ENCODE measurements at places on chromosomes 1 and 21.
A peak's percentile ranks its signal among the peaks of the same experiment; 100 is the strongest.

- DNase-seq = no peak
These were observed 690 bp upstream of the RNF19B start for GRCh38 chr1:32965251-32965747.

DNA sequence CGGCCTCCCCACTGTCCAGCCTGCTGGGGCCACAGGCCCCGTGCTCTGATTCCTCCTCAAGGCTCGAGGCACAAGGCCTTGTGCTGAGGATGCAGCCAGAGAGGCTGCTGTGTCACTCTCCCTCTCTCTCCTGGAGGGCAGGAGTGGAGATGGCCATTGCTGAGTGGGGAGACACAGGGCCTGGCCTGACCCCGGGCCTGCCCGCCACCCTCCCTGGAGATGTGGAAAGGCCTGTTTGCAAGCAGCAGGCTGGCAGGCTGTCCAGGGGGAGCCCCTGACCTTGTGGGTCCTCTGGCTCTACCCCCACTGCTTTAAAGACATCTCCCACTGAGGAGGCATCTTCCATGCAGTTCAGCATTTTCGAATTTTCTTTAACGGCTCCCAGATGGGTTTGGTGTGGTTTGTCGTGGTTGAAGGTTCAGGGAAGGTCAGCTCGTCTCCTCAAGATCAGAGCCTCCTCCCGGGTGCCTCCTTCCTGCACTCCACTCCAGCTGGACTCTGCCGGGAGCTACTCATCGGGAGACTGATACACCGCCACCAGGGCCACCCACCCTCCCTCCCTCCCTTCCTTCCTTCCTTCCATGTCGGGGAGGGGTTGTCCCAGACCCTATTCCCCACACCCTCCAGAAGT lies 69.1 kb downstream of the SPSB1 start:
- no peak for DNase-seq

GRCh38 chr1:30536530-30536929 lies 186.9 kb downstream of the MATN1 start:
- no peak for DNase-seq

- peak; percentile 13 for DNase-seq
These were observed 885 bp downstream of the OR2T10 start for GRCh38 chr1:248596615-248597014.

DNA sequence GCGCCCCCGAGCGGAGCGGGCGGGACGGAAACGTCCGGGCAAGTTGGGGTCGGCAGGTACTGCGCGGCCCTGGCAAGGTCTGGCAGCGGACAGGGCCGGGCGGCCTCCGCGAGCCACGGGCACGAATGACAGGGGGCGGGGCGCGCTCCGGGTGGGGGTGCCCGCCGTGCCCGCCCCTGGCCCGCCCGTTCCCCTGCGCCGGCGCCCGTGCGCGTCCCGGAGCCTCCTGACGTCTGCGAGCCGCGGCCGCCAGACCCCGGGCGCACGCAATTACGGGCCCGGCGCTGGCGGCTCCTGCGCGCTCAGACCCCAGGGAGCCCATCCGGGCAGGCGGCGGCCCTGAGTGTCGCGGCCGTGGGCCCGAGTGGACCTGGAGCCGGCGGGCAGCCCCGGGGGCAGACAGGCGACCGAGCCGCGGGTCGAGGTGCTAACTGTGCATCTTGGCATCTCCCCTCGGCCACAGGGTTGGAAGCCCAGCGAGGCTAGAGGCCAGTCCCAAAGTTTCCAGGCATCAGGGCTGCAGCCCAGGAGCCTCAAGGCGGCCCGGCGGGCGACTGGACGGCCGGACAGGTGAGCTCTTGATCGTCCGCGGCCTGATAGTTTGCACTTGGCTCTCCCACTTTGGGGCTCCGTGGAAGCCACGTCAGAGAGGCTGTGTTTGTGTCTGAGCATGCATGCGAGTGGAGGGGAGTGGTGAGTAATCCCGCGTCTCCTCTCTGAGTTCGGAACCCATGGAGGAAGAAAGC lies 918 bp downstream of the MIB2 start:
- DNase-seq = no peak

DNA sequence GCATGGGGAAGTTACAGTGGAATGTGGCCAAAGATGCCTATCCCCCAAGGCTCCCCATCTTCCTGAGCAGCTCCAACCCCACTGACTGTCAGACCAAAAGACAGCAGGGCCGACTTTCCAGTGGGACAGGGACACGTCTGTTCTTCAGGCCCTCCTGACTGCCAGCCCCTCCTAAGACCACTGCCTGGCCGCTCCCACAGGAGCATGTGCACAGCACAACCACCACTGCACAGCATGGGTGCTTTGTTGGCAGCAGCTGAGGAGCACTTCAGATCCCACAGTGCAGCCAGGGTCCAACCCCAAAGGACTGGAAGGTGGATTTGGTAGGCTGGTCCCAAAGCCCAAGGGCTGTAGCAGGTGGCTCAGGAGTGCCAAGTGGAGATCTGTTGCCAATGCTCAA lies 648.3 kb upstream of the BRINP3 start:
- DNase-seq = no peak

DNA sequence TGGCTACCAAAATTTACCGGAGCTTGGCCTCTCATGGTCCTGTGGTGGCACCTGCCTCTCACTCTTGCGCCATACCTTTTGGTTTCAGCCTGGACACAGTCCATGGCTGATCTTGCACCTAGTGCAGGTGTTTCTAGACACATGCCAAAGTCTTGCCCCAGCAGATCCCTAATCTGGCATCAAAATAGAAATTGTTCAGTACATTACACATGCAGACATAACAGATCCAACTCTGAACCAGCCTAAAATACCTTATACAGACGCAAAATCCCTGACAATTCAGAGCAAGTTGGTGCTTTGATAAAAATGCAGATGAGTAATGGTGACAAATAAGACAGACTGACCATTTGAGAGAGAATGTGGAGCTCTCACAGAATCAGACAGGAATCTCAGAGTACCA lies 44.1 kb downstream of the NGF start:
- no peak for DNase-seq

DNA sequence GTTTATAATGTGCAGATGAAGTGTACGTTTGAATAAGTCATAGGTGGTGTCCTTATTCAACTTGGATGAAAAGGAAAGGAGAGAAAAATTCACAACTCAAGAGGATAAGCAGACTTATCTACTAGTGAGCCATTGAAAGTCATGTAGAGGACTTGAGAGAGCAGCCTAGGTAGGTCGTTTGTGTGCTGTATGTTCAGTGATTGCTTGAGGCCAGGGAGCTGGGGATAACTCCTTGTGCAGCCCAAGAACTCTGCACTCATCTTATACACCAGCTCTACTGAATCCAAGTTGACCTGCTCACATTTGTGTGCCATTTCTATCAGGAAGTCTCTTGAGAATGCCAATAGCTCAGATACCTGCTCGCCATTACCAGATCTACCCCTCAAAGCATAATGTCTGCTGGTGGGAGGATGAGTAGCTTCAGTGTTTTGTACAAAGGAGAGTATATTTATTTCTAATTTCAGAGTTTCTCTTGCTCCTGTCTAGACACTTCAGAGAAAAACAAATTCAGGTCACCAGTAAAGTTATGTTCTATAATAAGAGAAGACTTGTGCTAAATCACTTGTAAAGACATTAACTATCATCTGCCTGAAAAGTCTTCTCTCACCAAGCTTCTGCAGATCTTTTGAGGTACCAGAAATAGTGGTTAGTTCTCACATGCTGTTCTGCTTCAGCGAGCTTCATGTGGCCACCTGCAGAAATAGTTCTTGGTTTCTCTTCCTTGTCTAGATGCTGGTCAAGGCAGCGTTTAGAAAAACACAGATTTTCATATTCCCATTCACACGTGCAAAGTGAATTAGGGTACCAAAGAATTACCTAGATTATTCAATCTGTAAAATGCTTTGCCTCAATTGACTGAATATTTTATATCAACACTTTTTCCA lies 10.8 kb downstream of the S1PR1 start:
- DNase-seq = no peak

GRCh38 chr1:167221126-167221737 lies 546 bp downstream of the POU2F1 start:
- DNase-seq = no peak

- peak; percentile 34 for DNase-seq
These were observed 30.9 kb downstream of the GPA33 start for GRCh38 chr1:167059045-167059808.

DNA sequence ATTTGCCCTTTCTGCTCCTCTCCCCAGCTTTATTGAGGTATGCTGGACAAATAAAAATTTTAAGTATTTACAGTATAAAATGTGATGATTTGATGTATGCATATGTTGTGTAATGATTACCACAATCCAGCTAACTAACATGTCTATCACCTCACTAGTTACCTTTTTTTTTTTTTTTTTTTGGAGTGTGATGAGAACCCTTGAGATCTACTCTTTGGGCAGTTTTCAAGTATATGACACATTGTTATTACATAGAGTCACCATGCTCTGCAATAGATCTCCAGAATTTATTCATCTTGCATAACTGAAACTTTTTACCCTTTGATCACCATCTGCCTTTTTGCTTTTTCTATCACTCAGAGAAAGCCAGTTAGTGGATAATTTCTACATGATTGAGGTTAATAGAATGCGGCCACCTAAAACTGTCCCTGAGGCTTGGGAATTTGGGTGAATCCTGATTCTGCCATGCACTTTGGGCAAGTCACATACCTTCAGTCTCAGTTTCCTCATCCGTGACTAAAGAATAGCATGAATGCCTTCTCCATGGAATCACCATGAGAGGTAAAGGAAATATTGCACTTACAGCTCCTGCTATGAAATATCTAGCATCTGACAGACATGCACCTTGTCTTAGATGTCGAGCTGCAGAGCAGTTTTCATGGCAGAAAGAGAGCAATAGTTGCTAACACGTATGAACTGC lies 295.2 kb downstream of the DISC1 start:
- DNase-seq = no peak

- DNase-seq = no peak
These were observed 41.0 kb upstream of the MACF1 start for GRCh38 chr1:39163469-39163868.

- DNase-seq = peak; percentile 18
These were observed 475.4 kb upstream of the NR5A2 start for GRCh38 chr1:199551967-199552565.

GRCh38 chr1:196608390-196609369 lies at the start of gene KCNT2:
TSS of gene KCNT2 (minus strand) at chr1:196608440. CDS start at chr1:196608309, 131 bp downstream.
- DNase-seq = peak; percentile 87

GRCh38 chr1:206529425-206529824 lies 22.1 kb downstream of the RASSF5 start:
- no peak for DNase-seq

- DNase-seq = no peak
These were observed 69.5 kb upstream of the SSX2IP start for GRCh38 chr1:84759756-84760155.

DNA sequence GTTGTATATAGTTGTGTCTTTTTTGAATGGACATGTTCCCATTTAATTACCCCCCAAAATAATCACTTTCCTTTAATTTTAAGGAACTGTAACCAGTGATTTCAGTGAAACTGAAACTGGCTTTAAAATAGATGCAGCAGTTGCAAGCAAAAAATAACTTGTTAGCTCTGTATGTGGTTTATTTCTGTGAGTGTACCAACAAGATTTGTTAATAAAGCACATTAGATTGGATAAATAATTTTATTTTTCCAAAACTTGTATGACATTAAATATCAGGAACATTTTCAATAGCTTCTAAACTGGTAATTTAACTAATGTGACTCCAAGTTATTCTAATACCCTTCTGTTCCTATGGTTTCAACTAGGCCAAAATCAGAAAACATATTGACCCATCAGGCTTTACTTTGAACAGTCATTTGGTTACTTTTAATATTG lies 184.3 kb upstream of the CACYBP start:
- DNase-seq = no peak

GRCh38 chr21:36858320-36858957 lies 108.0 kb downstream of the HLCS start:
- no peak for DNase-seq

GRCh38 chr1:23591460-23592208 lies 32.3 kb upstream of the ID3 start:
- DNase-seq = no peak

DNA sequence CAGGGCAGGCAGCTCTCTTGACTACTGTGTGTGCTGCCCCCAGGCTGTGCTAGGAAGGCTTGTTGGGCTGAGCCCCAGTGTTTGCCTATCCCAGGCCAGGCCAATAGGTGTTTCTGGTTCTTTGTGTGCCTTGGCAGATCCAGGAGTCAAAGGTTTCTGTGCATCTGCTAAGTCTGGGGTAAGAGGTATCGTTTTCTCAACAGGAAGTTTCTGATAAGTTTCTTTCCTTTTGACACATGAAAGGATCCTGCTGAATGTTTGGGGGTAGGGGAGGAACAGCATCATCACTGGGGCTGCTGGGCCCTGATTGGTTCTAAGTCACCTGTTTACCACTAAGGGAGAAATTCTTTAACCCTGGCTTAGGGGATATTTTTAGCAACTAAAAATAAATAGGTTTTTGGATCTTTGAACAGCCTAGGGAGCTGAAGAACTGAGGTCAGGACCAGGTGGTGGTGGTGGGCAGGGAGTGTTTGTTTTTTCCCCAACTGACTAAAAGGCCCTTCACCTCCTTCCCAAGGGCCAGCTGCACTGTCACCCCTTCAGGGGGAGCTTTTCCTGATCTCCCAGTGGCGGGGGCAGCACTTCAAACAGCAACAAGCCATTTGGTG lies 85.1 kb downstream of the KCNN3 start:
- no peak for DNase-seq

GRCh38 chr1:181984006-181984405 lies 77.5 kb downstream of the ZNF648 start:
- no peak for DNase-seq

GRCh38 chr21:39502631-39503030 lies 50.9 kb downstream of the SH3BGR start:
- DNase-seq = no peak
